Astrocyte (in vitro differentiated cells and primary cell): ENCODE measurements at places on chromosomes 3 and 15. TPM values are rescaled to one million over a fixed set of nuclear protein-coding genes. Genes with fewer than 3 reads are reported as not detected.

The DGKG gene
- total RNA-seq: 0.36 and 0.64 TPM in 2 replicates

The HTR3E gene
- not detected in 2 replicates for total RNA-seq

The ADPGK gene
- total RNA-seq: 67.3 and 72.1 TPM in 2 replicates

The C3orf85 gene
- not detected in 2 replicates for total RNA-seq

The C2CD4B gene
- not detected in 2 replicates for total RNA-seq

The FAM162A gene
- 65.1 and 72.2 TPM in 2 replicates for total RNA-seq

The EPHA3 gene
- total RNA-seq: 5.0 and 6.9 TPM in 2 replicates

The IGSF10 gene
- total RNA-seq: 0.43 and 0.84 TPM in 2 replicates

The CNTN3 gene
- 0.50 and 0.91 TPM in 2 replicates for total RNA-seq

The C3orf49 gene
- total RNA-seq: not detected in 2 replicates

The SLC51B gene
- total RNA-seq: not detected in 2 replicates

The KBTBD13 gene
- total RNA-seq: not detected in 2 replicates

The PPM1L gene
- 5.5 and 6.3 TPM in 2 replicates for total RNA-seq

The GMNC gene
- total RNA-seq: 0.62 and 0.75 TPM in 2 replicates

The SH2D7 gene
- not detected in 2 replicates for total RNA-seq

The ANKUB1 gene
- not detected in 2 replicates for total RNA-seq

The BHLHE40 gene
- 156 and 185 TPM in 2 replicates for total RNA-seq

The RTP1 gene
- not detected in 2 replicates for total RNA-seq

The CCDC33 gene
- total RNA-seq: 0.41 and 0.96 TPM in 2 replicates

The DLL4 gene
- 0.09 and 0.29 TPM in 2 replicates for total RNA-seq

The ALDH1L1 gene
- total RNA-seq: not detected in 2 replicates
